ENCODE measurements at places on chromosomes 3 and 15.

GRCh38 chr3:41690766-41691563 lies 270.9 kb downstream of the ULK4 start:
- no peak for DNase-seq

- DNase-seq: peak; percentile 58
Measured at GRCh38 chr3:53776494-53777101, 69.6 kb downstream of the CHDH start.

- DNase-seq: peak; percentile 35
Measured at GRCh38 chr15:101207867-101208288, 44.0 kb downstream of the CHSY1 start.

DNA sequence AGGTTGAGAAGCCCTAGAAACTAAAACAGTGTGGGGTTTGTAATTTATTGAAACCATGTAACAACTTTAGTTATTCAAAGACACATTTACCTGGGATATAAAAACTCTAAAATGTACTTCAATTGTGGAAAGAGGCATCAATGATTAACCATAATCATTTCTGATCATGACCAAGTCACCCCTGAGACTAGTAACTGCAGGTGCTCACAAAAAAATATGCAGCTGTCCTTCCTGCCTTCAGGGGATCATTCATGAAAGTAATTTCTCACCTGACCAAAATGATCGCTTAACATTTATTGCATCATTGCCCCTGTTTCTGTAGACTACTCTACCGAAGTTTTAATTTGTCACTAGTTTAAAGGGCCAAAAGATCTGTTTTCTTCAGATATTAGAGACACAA lies 9.0 kb downstream of the ACP3 start:
- DNase-seq: no peak

- peak; percentile 65 for DNase-seq
Measured at GRCh38 chr3:122794779-122795673, at the start of gene SLC49A4. Gene SLC49A4, plus strand, starts transcription at chr3:122795069. Its CDS starts 124 bp downstream, at chr3:122795193.

- peak; percentile 28 for DNase-seq
Measured at GRCh38 chr3:112126511-112126911, 6.5 kb downstream of the GCSAM start.

DNA sequence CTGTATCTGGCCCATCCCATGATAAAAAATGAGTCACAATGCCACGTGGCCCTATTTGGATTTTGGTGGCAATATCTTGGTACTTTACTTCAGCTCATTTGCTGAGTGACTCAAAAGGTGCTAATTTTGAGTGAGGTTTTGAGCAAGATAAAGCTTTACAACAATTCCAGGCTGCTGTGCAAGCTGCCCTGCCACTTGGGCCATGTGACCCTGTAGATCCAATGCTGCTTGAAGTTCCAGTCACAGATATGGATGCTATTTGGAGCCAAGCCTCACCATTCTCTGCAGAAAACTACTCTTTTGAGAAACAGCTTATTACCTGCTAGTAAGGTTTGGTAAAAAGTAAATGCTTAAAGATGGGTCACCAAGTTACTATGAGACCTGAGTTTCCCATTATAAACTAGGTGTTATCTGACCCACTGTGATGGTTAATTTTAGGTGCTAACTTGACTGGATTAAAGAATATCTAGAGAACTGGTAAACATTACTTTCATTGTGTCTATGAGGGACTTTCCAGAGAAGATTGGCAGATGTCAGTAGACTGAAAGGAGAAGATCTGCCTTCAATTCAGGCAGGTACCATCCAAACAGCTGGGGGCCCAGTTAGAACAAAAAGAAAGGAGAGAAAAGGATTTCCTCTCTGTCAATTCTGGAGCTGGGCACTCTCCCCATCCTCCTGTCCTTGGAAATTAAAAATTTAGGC lies 1083.9 kb downstream of the DIPK2A start:
- DNase-seq: no peak

- DNase-seq: no peak
Measured at GRCh38 chr3:39068556-39068955, 16.7 kb downstream of the WDR48 start.

DNA sequence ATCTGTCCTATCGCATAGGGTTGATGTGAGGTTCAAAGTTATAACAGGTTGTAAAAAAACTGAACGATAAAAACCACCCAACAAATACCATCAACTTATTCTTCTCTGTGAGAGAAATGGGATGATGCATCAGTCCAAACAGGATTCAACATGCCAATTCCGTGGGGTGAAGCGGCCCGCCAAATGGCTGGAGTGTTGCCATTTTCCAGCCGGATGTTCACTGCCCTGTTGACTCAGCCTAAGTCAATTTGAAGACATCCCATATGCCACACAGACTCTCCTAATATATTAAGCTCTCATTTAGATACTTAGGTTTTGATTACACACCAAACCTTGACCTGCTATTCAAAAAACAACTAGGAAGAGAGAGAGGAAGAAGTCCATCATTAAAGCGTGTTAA lies 311.1 kb downstream of the VPS13C start:
- no peak for DNase-seq

DNA sequence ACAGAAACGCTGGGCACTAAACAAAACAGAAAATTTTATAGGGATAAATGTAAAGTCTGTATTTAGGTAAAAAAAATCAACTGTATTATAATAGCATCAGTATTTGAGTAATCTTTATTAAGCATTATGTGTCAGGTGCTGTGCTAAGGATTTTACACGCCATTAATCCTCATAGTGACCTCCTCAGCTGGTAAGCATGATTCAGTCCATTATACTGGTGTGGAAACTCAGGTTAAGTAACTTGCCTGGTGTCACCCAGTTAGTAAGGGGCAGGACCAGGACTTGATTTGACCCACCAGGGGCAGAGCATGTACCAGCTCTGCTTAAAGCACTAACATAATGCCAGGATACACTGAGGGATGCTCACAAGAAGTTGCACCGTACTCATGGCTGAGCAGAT lies 4.8 kb downstream of the MYO5C start:
- DNase-seq: no peak

- no peak for DNase-seq
Measured at GRCh38 chr3:195559723-195560409, 16.7 kb upstream of the PPP1R2 start.

DNA sequence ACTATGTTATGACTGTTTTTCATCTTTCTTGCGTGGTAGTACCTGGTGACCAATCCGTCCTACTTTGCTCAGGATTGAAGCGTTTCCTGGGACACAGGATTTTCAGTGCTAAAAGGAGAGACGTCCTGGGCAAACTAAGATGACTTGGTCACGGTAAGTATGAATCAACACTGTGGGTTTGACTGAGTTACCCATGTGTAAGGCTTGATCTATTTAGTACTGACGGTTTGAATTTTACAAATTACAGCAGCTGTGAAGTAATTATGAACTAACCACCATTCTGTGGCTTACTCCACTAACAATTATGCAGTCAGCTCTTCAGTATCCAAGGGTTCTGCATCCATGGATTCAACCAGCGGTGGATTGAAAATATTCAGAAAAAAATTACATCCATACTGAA lies 172.9 kb upstream of the FEZF2 start:
- no peak for DNase-seq

- DNase-seq: peak; percentile 84
Measured at GRCh38 chr3:186099178-186099577, 9.7 kb downstream of the ETV5 start.

GRCh38 chr3:56927855-56928254 lies 126.1 kb upstream of the ARHGEF3 start:
- no peak for DNase-seq

- DNase-seq: no peak
Measured at GRCh38 chr3:29249829-29250345, 31.0 kb upstream of the RBMS3 start.

- DNase-seq: no peak
Measured at GRCh38 chr3:59142556-59142955, 92.7 kb upstream of the CFAP20DC start.

DNA sequence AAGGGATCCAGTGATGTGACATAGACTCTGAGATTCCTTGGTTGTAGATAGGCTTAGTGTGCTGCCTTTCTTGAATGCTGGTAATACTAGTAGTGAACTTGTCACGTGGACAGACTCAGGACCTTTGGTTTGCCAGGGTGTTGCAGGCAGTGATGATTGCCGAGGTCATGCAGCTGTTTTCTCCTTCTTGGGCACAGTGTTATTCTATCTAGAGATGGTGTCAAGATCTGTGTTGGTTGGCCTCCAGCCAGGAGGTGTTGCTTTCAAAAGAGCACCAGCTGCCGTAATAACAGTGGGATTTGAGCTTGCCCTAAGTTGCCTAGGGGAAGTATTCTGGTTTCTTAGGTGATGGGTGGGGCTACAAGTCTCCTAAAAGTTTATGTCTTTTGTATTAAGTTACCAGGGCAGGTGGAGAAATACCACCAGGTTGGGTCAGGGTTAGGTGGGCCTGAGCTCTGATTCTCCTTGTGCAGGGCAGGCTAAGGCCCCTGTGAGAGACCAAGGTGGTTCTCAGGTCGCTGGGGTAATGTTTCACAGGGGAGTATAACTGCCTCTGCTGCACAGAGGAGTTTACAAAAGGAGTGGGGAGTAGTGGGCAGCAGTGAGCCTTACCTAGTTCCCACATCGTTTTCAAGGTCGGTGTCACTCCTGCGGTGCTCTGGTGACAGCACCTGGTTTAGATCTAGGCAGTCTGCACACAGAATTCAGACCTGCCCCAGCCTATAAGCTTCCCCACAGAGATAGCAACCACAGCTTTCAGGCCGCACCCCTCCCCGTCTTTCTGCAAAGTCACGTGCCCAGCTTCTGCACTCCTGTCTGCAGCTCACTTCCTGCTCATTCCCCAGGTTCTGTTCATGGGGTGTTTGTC lies 350.3 kb downstream of the DOCK3 start:
- DNase-seq: no peak

- no peak for DNase-seq
Measured at GRCh38 chr3:23836536-23837230, 30.9 kb downstream of the UBE2E1 start.

GRCh38 chr15:40398413-40398873 lies 7.2 kb upstream of the IVD start:
- DNase-seq: no peak

GRCh38 chr3:100864471-100865250 lies 128.6 kb downstream of the ABI3BP start:
- no peak for DNase-seq

GRCh38 chr3:99313485-99313884 lies 324.9 kb upstream of the COL8A1 start:
- peak; percentile 42 for DNase-seq

GRCh38 chr15:43378601-43379000 lies 7.7 kb downstream of the TUBGCP4 start:
- no peak for DNase-seq

DNA sequence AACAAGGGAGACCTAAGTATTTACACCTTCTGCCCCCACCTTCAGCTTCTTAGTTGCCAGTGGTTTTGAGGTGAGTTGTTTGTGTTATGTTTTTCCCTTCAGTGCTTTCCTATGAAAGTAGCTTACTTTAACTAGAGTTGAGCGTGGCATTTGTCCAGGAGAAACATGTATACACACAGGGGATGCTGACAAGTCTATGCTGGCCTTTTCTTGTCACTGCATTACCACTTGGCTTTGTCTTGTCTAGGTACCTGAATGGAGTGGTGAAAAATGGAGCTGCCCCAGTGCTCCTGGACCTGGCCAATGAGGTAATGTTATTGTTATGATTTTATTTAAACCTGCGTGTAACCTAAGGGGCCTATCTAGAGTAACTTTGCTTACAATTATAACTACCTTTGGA lies 74.4 kb downstream of the CDIN1 start:
- DNase-seq: no peak

DNA sequence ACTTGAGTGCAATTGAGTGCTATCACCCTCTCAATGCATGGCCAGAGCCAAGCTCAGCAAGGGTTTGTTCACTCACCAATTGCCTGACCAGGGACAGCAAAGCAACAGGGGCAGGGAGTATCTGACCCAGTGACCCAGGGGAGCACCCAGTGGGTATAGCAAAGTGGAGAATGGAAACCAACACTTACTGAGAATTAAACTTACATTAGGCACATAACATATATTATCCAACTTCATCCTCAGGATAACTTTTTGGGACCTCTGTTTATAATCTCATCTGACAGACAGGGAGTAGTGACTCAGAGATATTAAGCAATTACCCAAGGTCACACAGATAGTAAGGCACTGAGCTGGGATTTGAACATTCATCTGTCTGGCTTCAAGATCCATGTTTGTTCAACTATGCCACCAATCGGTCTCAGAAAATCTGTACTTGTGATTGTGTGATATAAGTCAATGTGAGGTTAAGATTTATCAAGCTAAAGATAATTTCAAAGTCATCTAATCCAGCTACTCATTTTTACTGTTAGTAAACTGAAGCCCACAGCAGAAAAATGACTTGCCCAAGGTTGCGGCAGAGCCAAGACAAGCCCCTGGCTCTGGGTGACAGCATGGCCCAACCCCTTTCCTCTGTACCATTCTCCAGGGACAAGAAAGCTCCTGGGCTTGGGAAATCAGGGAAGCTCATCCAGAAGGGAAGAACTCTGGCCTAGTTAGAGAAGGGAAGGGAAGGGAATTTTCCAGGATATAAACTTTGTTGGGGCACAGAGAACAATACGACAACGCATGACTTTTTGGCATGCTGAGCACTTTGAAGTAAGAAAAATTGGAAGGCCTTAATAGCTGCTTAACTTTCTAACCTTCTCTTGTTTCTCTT lies 138.0 kb upstream of the SMAD3 start:
- DNase-seq: no peak

DNA sequence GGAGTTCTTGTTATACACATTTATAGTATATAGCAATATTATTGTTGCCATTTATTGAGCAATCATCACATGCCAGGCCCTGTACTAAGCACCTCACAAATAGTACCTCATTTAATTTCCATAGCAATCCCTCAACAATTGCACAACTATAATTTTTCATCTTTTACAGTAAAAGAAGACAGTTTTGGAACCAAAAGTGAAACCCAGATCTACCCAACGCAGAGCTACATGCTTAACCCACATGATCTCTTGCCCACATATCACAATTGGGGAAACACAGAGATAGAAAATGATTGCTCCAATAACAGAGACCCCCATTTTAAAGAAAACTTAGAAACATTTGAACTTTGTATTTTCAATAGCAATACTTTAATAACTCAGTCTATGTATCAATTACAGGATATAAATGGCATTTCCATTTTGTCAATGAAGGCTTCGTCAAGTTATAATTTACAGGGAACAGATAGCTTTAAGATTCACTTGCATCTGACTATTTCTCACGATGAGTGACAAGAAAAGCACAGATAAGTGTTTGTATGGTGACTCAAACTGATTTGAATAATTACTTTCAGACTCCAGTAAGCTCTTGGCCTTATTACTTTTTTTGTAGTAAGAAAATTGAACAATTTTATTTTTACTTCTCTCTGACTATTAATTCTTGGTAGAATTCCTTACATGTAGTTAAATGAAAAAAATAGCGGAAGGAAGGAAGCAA lies 38.7 kb upstream of the CCDC50 start:
- DNase-seq: peak; percentile 15

Data from fibroblast of skin of right quadriceps (primary cell).